ENCODE measurements at places on chromosomes 7 and 10.

- DNase-seq = no peak
Measured at GRCh38 chr7:38817526-38817925, 91.5 kb downstream of the VPS41 start.

GRCh38 chr10:3776796-3777571 lies 8.0 kb downstream of the KLF6 start:
- no peak for DNase-seq

GRCh38 chr7:28778786-28779185 lies 179.3 kb downstream of the TRIL start:
- no peak for DNase-seq

- DNase-seq = no peak
Measured at GRCh38 chr7:84474436-84474835, 279.8 kb upstream of the SEMA3A start.

DNA sequence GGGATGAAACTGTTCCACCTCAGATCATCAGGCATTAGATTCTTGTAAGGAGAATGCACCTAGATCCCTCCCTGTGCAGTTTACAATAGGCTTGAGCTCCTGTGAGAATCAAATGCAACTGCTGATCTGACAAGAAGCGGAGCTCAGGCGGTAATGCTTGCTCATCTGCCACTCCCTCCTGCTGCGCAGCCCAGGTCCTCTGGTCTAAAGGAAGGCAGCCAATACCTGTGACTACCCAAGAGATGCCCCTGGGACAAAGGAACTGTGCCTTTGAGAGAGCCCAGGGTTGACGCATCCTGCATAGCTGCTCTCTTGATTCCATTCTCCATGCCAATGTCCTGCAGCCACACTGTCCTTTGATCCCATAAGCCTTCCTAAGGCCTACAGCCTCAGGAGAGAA lies 73.1 kb downstream of the ADCYAP1R1 start:
- no peak for DNase-seq

Data from stimulated activated CD8-positive, alpha-beta memory T cell treated with anti-CD3 and anti-CD28 coated beads, Interleukin-15, amount 100 ng/mL, for 24 hours (primary cell).